A549 treated with RU486 at 1 μM for 4 hours (cell line): ENCODE measurements at places on chromosomes 6 and 20. TPM values are rescaled to one million over a fixed set of nuclear protein-coding genes. Genes with fewer than 3 reads are reported as not detected.

Gene LGSN
- total RNA-seq = 2.7 to 3.8 TPM (median 3.2 TPM) in 5 replicates

Gene MYCT1
- total RNA-seq = 0.03 to 0.13 TPM (median 0.09 TPM) in 4 of 5 replicates, not detected in the other

Gene C6orf58
- total RNA-seq = 0.13 to 0.33 TPM (median 0.13 TPM) in 3 of 5 replicates, not detected in the others

Gene MDFI
- 0.55 to 0.85 TPM (median 0.74 TPM) in 5 replicates for total RNA-seq

Gene PROKR2
- total RNA-seq = not detected in 5 replicates

Gene EEF1A2
- 134 to 157 TPM (median 155 TPM) in 5 replicates for total RNA-seq
